Stimulated activated CD8-positive, alpha-beta memory T cell treated with anti-CD3 and anti-CD28 coated beads, Interleukin-7, amount 100 ng/mL, for 1 hour (primary cell): ENCODE measurements at places on chromosomes 7 and 10.

DNA sequence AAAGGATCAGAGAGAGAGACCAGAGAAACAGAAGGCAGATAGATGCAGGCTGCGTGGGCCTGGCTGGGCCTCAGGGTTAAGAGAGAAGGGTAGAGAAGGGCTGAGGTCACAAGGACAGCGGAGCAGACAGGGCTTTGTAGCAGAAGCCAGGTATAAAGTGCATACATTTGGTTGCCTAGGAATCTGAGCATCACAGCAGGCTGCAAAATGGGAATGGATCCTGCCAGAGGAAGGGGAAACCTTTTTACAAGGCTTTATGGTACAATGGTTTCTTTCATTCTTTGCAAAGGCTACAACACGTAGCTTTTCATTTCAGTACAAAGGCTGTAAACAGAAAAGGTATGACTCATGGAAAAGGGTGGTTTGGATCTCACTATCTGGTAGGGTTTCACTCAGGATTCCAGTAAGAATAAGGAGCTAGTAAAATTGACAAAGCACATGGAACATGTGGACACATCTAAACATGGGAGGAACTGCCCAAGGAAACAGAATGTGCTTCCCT, 275.1 kb downstream of the DOCK4 start:
- DNase-seq = no peak

DNA sequence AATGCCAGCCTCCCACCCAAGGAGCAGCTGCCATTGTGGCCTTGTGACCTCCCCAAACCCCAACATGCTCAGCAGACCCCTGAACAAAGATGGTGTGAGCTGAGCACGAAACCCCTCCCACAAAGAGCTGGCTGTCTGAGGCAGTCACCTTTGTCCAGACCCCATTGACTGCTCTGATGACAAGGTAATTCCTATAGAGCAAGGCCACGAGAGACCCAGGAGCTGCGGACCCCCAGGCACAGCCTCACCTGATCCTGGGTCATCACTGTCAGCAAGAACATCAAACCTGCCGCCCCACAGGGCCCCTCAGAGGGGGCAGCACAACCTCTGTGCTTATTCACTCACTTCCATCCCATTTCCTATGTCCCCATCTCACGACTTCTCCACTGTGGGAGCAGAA, 102.6 kb downstream of the CPXM2 start:
- DNase-seq = no peak

DNA sequence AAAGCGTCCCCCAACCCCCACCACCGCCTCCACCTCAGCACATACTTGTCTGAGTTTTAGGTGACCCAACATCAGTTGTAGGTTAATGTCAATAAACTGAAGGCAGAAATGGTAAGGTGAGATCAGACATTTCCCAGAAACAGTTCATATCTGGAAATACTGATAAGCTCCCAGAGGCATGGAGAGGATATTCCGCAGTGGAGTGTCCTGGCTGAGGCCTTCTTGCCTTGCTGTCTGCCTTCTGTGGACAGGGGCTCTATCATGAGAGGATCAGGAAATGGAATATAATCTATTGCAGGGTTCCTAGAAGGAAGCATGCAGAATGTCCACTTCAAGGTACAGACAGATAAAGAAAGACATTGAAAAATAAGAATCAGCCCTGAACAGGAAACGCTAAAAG, 473.3 kb upstream of the MKI67 start:
- DNase-seq = no peak

GRCh38 chr7:50358041-50358705, 53.7 kb downstream of the IKZF1 start:
- no peak for DNase-seq

GRCh38 chr7:29763266-29763665, 43.0 kb upstream of the WIPF3 start:
- no peak for DNase-seq
